HT1080 (cell line): ENCODE measurements at places on chromosomes 12 and 14.

GRCh38 chr14:68949601-68949965 lies 29.5 kb downstream of the ACTN1 start:
- DNase-seq, result no peak

GRCh38 chr12:118371321-118372282 lies 1.1 kb downstream of the TAOK3 start:
- DNase-seq, result no peak

- no peak for DNase-seq
Observed at GRCh38 chr14:78325911-78326310, 155.7 kb downstream of the NRXN3 start.

DNA sequence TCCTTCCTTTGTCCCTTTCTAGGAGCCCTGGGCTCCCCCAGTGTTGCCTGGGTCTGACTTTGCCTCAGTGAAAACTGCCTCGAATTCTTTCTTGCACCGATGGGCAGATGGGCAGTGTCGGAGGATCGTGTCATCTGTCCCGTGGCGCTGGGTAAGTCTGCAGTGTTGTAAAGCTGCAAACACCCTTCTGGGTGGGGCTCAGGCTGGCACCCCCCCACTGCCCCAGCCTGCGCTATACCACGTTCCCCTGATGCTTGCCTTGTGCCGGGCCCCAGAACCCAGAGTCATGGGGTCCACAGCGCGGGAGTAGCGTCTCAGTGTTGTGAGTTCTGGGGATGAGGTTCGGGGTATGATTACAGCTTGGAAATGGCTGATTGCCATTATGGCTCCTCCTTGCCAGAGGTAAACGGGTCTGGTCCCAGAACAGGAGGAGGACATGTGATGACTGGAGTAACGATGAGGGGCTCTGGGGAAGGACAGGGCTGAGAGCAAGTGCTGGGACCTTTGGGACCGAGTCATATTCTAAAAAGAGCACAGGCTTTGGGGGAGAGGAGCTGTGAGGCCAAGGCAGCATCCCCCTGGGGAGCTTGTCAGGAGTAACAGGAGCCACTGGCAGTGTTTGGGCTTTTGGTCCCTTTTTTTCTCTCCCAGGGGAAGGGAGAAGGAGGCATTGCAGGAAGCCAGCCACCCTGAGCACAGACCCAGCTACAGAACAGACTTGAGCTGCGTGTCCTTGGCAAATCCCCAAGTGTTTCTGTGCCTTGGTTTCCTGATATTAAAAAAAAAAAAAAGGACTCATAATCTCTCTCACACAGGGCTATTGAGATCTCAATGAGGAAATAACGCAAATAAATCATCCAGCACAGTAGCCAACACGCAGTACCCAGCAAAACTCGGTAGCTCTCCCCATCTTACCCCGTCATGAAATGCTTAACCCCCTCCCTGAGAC lies 4.3 kb downstream of the RTL1 start:
- DNase-seq, result no peak

DNA sequence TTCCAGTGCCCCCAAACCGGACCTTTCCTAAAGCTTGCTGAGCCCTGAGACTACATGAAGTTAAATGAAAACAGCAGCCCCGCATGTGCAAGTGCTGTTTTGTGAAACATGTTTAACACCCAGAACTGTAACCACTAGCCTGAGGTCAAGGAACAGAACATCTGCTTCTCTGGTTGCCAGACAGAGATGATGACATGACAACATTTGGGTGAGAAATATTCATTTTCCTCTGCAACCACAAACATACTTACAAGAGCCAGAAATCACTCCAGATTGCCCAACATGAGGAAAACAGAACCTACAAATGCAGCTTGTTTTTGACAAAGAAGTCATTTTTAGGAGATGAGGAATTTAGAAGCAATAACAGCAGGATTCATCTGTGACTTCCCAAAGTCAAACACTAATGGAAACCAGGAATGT lies 110.4 kb downstream of the BCAT1 start:
- DNase-seq, result peak; percentile 36

GRCh38 chr14:31934767-31935266 lies 142.3 kb upstream of the ARHGAP5 start:
- peak; percentile 77 for DNase-seq

DNA sequence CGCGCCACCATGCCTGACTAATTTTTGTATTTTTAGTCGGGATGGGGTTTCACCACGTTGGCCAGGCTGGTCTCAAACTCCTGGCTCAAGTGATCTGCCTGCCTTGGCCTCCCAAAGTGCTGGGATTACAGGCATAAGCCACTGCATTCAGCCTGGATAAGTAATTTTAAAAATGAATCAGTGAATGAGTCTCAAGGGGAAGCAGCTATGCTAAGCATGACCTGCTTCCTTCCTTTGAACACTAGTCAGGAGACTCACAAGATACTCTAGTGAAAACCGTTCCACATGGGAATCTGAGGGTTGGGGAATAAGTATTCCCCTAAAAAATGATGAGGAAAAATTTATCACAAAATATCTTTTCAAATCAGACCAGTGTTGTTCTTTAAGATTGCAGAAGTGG lies 10.7 kb upstream of the FAM234B start:
- DNase-seq, result no peak

DNA sequence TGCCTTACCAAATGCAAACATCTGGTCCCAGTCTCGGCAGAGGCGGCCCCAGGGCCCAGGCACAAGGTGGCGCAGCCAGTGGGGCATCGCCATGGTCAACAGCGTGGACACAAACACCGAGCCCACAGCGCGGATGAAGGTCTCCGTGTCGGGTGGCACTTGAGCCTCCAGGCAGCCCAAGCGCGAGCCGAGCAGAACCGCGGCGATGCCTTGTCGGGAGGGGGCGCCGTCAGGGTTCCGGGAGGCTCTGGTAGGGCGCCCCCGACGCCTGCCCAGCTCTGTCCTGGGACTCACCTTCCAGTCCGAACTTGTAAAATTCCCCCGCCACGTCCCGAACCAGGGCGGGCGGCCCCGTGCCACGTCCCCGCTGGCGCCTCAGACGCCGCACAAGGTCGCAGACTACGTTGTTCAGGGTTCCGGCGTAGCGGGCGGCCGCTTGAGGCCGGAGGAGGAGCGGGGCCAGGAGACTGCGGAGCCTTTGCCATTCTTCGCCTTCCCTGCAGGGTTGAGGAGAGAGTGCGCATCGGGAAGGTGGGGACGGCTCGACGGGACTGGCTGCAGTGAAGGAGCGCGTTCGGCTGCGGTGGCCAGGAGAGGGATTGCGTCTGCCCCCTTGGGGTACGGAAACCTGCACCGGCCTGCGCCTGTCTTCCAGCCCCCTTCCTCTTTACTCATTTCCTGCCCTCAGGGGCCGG lies 1.7 kb downstream of the CYP27B1 start:
- DNase-seq, result no peak

DNA sequence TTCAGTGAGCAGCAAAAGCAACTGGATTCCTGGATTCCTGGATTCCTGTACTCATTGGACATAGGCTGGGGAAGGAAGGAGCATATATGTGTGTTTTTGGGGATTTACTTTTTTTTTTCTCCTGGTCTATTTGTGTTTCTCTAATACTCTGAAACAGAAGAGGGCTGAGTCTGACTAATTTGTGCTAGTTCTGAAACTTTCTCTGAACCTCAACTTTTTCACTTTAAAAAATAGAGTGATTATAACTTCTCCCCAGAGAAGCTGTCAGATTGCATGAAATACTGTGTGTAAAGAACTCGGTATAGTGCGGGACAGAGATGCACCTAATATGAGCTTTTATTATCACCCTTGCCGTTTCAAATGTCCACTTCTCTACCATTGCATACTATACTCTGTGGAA lies 529.5 kb downstream of the TMTC2 start:
- no peak for DNase-seq

GRCh38 chr14:95431199-95432143 lies 85.0 kb downstream of the SYNE3 start:
- DNase-seq, result peak; percentile 37

GRCh38 chr12:79737875-79738718 lies 47.3 kb upstream of the PAWR start:
- DNase-seq, result peak; percentile 42

DNA sequence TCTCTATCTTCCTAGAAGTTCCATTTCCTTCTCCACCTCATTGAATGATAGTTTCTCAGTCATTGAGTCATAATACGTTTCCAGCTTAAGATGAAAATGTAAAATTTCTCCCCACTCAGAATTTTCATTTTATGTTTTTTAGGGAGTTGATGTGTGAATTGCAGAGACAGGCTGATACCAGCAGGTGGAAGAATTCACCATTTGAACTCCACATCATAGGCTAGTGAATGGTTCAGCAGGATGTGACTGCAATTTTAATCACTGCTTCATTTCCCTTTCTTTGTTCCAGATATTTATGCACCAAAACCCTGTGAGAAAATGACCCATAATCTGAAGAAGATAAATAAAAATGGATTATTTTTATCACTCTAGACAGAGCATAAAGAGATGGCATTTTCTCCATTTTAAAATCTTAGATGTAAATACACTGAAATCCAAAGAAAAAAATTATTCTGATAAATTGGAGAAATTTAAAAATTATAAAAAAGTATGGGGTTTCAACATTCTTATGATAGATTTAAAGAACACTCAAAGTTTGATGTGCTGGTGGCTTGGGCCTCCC lies 10.6 kb upstream of the PYGL start:
- peak; percentile 68 for DNase-seq

GRCh38 chr12:109538191-109538863 lies 35.0 kb downstream of the MMAB start:
- DNase-seq, result no peak

DNA sequence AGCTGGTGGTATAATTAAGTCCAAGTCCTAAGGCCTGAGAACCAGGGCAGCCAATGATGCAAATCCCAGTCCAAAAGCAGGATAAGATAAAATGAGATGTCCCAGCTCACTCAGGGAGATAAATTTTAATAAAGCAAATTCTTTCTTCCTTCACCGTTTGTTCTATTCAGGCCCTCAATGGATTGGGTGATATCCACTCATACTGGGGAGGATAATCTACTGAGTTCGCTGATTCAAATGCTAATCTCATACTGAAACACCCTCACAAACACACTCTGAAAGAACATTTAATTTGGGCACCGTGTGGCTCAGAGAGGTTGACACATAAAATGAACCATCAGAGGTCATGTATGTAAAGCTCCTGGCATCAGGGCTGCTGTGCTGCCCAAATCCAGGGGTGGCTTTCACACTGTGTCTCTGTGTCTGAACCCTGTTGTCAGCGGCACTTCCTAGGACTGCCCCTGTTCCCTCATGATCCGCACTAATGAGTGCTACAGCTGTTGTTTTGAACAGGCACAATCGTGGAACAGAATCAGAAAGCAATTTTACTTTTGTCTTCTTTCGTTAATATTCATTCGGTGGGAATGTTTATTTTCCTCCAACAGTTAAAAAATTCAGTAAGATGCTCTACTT lies 428.5 kb upstream of the FBXO33 start:
- no peak for DNase-seq

DNA sequence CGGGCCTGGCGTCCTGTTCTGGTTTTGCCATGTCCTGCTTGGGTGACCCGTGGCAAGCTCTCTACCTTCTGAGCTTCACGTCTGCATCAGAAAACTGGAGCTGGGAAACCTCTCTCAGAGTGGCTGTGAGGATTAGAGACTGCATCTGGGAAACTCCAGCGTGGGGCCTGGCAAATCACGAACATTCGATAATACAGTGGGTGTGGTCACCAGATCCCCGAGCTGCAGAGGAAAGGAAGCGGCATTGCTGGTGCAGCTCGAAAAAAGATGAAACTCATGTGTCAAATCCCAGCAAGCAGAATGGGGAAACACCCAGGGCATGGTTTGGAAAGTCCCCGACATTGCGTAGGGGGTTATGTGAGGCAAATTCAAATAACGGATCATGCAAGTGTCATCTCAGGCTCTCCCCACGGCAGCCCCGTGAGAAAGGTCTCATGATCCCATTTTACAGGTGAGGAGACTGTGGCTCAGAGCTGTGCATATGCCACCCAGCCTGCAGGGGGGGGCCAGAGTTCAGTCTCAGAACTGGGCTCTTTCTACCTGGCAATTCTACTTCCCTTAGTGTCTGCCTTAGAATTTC lies 98.1 kb upstream of the VRK1 start:
- DNase-seq, result no peak

DNA sequence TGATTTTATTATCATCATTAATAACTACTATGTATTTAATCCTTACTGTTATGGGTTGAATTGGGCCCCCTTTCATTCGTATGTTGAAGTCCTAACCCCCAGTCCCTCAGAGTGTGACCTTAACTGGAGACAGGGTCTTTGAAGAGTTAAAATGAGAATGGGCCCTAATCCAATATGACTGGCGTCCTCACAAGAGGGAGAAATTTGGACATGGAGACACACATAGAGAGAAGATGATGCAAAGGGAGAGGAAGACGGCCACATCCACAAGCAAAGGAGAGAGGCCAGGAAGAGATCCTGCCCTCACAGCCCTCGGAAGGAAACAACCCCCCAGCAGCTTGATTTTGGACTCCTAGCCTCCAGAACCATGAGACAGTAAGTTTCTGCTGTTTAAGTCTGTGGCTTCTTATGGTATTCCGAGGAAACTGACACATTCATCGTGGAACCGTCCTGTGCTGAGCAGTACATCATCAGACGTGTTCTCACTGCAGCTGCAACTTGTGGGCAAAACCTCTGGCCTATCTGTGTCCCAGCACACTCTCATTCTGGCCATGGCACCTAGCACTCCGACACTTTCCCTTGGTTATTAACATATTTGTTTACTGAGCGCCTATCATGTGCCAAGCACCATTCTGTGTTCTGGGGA lies 127.6 kb downstream of the SLC38A6 start:
- no peak for DNase-seq

- DNase-seq, result no peak
Observed at GRCh38 chr12:101819467-101819866, 11.3 kb downstream of the GNPTAB start.

DNA sequence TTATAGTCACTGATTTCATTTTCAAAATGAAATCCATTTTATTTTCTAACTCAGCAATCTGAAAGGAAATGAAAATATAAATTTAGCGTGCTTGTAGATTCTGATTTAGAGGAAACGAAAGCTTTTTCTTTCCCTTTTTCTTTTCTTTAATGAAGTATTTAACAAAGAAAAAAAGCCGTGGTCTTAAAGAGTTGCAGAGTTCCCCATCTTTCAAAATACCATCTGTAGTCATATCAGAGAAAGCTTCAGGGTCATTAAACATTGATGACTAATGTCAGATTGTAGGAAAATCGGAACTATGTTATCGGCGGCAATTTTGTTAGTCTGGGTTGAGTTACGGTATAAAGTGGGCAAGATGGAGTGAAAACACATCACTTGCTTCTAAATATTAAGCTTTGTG lies 32.3 kb downstream of the DRAM1 start:
- DNase-seq, result no peak

GRCh38 chr12:48004053-48004941 lies at the start of gene COL2A1:
Gene COL2A1 (minus strand): TSS chr12:48004476. CDS start chr12:48004321, 155 bp downstream.
- no peak for DNase-seq

- DNase-seq, result no peak
Observed at GRCh38 chr14:78829274-78829673, 659.1 kb downstream of the NRXN3 start.

GRCh38 chr14:74524076-74524811 lies 30.7 kb downstream of the ISCA2 start:
- DNase-seq, result no peak

DNA sequence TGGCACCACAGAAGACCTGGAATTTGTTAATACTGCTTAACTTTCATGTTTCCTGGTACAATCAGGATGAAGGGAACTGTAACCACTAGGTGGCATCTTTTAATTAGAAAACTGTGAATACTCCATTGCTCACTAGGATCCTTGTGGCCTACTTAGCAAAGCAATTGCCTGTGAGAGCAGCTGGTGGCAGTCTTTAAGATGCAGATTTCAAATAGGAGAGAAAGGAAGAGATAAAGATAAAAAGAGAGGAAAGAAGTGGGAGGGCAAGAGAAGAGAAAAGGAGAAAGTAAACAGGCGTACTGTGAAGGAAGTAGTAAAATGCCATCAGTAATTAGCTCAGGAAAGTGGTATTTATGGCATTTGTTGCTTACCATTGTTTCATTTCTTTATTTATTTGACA lies 114.5 kb downstream of the RAD51B start:
- DNase-seq, result peak; percentile 78
